ENCODE measurements at places on chromosomes 5 and 9.

DNA sequence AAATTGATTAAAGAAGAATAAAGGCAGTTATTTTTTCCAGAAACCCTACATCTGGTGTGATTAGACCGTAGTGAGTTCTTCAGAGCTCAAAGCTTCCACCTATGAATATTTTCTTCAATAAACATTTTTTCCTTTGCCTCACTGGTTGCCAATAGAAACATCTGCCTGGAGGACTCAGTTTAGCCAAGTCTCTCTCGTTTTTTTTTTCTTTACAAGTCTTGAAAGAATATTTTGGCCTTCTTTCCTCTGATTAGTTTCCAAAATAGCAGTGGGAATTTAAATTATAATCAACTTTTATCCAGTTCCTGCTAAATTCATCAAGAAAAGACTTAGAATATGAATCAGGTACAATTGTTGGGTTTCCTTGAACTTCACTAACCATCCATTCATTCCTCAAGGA is 897.5 kb downstream of the TLE1 start:
- DNase-seq, result no peak

GRCh38 chr9:19378647-19379046 is 1.4 kb downstream of the RPS6 start:
- no peak for DNase-seq

GRCh38 chr9:126160067-126160853 is 166.4 kb upstream of the MVB12B start:
- DNase-seq, result no peak

DNA sequence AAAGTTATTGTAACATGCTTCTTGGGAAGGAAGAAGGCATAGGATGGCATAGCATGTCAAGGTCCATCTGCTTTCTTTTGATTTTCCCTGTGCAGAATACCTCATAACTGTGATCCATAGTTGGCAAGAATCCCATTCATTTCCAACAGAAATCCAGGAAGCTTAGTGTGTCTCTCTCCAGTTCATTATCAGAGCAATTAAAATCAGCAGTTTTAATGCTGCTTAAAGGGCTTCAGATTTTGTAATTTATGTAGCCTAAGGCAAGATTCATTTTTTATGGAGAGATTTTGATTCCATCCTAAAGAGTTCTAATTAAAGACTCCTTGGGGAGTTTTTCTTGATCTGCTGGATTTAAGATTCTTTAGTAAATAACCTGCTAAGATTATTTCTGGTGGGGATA is 560.1 kb downstream of the PDE4D start:
- no peak for DNase-seq

GRCh38 chr5:151154931-151155774 is 2.4 kb downstream of the ANXA6 start:
- DNase-seq, result no peak

DNA sequence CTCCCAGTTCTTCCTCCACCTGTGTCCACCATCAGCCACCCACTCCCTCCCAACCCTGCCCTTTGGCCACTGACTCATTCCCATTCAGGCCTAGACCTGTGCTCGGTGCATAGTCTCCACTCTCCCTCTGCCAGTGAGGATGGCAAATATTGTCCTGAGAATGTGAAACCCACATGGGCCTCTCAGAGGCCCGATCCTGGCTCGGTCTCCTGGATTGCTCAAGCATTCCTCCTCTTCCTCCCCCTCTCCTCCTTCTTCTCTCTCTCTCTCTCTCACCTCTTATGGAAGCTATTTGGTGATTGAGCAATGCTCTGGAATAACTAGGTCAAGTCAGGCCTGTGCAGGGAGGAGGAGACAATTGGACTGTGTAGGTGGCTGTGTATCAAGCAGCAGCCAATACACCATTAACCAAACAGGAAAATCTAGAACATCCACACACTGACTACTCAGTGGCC is 99.9 kb downstream of the KLF4 start:
- no peak for DNase-seq

DNA sequence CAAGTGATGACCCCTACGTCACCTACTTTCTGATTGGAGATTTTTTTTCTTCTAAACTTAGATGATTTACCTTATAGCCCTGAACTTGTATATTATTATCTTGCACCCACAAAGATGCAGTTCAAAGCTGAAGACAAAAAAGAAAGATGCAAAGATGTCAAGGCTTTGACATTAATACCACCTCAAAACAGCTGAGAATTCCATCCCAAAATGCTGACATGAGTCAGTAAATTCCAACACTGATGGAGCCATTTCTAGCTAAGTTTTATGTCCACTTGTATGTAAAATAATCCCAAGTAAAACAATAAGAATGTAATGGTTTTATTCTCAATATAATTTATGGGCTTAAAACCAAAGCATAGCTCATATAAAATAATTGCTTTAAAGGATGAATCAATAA is 91.5 kb upstream of the CDH9 start:
- DNase-seq, result no peak

DNA sequence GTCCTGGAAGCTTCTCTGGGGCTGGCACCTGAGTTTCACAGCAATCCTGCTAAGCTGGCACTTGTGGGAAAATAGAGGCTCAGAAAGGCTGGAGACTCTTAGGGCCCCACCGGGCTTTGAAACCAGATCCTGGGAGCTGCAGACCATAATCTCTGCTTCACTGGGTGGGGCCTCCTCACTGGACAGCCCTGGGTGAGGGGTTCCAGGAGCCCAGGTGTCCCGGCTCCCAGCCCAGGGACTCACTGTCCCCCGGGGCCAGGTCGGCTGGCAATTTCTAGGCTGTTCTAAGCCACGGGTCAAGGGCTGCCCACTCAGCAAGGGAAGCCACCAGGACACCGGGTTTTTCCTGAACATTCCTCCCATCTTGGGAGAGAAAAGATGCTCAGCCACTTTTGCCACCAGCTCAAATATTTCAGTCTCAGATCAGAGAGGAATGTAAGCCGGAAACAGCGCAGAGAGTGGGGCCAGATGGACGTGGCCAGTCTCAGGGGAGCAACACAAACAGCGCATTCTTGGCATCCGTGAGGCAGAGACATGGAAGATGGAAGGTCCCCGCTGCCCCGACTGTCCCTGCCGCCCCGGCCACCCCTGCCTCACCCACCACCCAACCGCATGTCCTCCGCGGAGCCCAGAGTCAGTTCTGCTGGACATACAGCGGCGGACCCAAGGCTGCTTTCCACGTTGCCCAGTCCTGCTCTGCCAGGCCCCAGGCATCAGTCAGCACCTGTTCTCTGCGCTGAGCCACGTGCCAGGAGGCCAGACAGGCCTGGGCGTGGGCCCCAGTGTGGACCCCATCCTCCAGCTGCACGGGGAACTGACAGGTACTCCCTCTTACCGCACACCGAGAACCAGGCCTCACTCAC is 72.6 kb downstream of the VAV2 start:
- no peak for DNase-seq

GRCh38 chr9:93585259-93585658 is 8.9 kb downstream of the PHF2 start:
- no peak for DNase-seq

- DNase-seq, result no peak
These were observed 56.7 kb downstream of the VAV2 start for GRCh38 chr9:133935328-133936005.

GRCh38 chr5:98296426-98296825 is 477.0 kb upstream of the RGMB start:
- DNase-seq, result no peak

DNA sequence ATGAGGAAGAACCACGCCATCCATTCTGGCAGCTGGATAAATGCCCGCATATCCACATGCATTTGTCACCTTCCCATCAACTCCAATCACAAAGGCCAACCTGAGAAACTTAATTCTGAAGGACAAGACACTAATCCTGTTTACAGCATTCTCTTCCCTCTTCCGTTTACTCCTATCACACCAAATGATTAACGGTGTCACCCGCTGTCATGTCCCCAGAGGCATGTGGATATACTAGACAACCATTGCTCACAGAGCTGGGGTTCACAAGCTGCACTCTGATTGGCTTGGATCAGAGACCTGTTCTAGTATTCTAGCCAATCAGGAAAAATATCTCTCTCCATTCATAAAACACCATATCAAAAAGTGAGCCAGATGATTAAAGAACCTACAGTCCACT is 3.6 kb downstream of the MACROH2A1 start:
- DNase-seq, result no peak
